ENCODE measurements at places on chromosomes 3 and 15.

DNA sequence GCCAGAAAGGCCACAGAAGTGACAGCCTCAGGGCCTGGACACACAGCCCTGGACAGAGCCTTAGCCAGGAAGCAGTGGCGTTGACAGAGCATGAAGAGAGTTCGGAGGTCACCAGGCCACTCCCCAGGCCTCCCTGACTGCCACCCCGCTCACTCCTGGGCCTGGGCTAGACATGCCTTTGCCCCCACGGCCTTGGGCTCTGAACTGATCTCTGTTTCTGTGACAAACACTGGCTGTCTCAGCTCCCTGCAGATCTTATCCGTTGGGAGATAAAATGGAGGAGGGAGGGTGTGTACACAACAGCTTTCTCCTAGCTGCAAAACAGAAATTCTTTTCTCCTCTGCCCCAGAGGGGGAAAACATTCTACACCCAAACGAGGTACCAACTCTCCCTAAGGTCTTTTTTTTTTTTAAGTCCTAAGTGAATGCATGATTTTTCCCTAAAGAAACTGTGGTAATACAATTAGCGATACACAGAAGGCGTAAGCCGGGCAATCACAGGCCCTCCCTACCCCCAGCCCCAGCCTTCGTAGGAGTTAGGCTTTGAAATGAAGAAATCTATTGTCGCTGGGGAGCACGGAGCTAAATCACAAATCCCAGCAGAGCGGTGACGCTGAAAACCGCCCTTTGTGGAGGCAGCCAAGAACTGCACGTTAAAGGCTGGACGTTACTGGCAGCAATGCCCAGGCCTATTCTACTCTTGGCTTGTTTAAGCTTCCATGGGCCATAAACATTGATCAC, 45.0 kb downstream of the SRGAP3 start:
- no peak for DNase-seq

DNA sequence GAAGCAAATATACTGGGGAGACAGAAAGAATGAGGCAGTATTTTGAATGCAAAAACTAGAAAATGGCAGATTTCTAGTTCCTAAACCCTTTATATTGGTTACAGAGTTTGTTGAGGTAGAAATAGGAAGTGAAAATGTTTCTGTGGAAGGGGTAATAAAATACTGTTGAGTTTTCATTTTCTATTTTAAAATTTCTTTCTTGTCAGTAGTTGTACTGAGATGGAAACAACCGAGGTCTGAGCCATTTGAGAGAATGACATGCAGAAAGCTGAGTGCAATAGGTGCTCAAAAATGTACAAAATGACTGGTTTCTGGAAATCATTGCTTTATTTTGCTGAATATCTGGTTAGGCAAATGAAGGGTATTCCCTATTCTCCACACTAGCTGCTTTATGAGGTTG, 361.4 kb downstream of the CHL1 start:
- DNase-seq, result no peak

DNA sequence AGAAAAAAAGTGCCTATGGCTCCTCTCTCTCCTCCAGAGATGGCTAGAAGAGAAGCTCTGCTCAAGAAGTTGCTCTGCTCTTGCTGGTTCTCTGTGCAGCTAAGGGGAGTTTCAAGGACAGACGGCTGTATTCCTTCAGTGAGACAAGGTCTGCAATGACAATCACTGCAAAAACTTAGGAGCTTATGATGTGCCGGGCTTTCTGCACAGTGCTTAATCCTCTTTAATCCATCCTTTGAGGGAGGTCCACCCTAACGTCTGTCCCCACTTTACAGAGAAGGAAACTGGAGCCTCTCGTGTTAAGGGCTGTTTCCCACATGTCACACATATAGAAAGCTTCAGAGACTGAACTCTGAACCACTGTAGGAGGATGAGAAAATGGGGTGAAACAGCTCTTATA, 260.6 kb downstream of the MEX3B start:
- DNase-seq, result no peak

- DNase-seq, result no peak
Measured at GRCh38 chr3:178131801-178132200, 404.4 kb upstream of the KCNMB2 start.

GRCh38 chr15:74172701-74173379, 670 bp upstream of the ISLR start:
- DNase-seq, result no peak

DNA sequence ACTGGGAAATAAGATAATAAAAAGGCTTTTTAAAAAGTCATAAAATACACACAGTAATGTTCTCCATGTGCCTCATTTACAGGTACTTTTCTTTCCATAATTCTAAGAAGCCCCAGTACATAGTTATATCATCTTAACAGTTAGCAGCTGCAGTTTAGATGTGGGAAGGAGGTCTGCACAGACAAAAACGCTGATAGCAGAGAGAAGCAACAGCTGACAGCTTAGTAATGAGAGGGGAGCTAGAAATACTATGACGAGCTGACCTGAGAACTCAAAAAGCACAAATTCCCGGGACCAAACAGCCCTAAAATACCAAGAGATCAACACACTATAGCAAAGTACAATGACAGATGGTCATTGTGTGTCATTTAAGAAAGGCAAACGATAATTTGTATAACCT, 36.7 kb upstream of the ARHGEF3 start:
- no peak for DNase-seq

DNA sequence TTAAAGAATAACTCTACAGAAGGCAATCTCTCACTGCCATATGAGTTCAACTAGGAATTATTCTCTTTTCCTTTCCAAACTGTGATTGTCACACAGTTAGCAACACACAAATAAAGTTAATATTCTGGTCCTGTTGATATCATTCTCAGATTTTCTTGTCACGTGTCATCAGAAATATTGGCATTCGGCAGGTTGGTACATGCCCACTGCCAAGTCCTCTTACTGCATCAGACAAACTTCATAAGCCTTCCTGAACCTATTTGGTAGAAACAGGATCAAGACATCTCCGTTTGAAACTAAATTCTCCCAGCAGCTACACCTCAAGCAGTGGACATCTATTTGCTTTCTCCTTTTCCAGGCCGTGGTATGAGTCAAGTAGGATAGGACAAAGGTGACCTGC, 177.9 kb upstream of the SOX2 start:
- no peak for DNase-seq

- DNase-seq, result no peak
Measured at GRCh38 chr3:12458901-12459300, 25.4 kb upstream of the TSEN2 start.

DNA sequence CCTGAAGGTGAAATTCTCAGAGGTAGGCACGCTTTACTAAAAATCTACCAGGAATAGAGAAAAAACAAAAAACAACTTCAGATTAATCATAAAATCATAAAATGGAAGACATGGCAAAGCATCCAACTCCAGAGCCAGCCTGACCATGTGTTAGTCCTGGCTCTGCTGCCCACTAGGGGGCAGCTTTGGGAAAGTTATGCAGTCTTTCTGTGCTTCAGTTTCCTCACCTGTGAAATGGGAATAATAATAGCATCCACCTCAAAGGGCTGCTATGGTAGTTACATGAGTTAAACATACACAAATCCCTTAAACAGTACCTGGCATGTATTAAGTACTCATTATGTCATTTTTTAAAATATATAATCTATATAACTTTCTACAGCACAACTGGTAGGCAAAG, 52.3 kb downstream of the WNT5A start:
- no peak for DNase-seq

DNA sequence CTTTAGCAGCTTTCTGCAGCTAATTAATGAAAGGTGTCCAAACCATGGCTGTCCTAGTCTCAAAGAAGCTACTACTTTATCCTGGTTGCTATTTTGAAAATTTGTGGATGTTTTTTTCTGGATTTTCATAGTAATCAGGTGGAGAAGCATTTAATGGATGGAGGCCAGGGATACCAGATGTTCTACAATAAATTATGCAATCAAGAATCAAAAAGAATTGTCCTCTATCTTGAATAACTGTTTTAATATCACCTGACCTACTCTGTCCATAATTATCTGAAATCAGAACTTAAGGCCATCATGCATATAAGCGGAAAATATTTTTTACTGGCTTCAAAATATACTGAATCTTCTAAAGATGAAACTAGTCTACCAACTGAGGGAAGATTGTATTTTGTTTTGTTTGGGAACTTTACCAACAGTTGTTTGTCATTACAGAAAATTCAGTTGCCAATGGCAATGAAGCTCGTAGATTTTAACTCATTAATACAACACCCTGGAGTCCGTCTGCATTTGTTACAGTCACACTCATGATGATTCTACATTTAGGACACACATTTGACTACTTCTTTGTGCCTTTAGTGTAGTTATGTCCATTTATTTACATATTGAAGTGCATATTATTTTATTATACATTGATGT, 762.3 kb upstream of the GRM7 start:
- no peak for DNase-seq

- DNase-seq, result no peak
Measured at GRCh38 chr3:62238003-62238402, 135.3 kb downstream of the FEZF2 start.

DNA sequence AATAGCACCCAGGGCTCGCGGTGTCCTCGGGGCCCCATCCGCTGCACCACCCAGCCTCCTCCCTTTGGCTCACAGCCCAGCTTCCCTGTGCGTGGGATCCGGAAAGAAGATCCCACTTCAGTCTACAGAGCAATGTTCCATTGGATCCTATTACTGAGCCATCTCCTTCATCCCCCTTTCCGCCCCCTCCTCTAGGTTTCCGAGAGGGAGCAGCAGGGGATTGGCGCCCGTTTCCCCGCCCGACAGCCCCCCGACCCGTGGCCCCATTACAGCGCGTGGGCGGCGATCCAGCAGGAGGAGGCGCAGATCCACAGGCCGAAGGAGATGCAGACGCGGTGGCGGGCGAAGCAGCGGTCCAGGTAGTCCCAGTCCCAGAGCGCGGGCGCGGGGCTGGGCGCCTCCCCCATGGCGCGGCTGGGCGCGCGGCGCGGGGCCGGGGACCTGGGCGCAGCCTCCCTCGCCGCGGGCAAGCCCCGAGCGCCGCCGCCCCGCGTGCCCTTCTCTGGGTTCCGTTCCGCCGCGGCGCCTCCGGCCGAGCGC, 340 bp downstream of the TMEM44 start:
- DNase-seq, result no peak

DNA sequence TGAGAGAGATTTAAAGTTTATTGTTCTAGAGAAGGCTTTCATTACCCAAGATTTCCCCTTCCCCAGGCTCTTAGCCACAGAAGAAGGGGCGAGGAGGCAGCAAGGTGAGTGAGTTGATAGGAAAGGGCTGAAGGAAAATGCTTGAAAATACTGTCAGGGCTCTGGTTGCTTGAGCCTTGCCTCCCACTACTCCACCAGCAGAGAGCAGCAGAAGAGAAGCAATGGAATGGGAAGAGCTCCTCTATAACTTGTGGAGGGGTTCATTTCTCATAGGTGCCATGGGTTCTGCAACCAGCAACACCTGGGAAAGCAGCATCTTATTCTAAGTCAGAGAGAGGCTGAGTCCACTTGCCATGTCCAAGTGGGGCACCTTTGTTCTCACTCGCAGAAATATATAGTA, 184.0 kb upstream of the CNTN6 start:
- no peak for DNase-seq

DNA sequence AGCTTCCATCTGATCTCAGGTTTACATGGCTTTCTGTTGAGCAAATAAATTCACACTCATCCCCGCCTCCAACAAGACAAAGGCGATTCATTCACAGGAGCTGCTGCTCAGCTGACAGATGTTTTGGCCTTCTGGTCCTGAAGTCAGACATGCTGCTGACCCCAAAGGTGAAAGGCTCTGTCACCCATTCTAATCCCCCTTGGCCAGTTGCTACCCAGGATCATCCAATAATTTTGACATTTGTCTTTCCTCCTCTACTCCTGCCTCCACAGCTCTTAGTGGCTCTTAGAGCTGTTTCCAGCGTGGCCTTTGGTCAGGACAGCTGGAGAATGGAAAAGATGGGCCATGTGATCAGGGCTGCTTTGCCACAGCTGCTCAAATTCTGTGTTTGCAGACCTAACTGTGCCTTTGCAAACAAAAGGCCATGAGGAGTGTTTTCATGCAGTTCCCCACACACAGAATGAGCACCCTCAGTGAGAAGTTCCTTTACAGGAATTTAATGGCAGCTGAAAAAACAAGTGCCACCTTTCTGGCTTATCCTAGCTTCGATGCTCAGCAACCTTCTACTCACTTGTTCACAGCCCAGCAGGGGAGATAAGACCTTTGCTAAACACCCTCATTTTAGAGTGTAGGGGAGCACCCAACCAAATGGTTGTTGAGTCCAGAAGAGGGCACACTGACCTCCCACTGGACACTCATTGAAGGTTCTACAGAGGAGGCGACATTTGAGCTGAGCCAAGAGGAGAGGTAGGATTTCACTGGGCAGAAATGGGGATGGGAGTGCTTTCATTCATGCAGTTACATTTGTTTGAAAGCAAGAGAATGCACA, 39.0 kb downstream of the CYP19A1 start:
- DNase-seq, result no peak

DNA sequence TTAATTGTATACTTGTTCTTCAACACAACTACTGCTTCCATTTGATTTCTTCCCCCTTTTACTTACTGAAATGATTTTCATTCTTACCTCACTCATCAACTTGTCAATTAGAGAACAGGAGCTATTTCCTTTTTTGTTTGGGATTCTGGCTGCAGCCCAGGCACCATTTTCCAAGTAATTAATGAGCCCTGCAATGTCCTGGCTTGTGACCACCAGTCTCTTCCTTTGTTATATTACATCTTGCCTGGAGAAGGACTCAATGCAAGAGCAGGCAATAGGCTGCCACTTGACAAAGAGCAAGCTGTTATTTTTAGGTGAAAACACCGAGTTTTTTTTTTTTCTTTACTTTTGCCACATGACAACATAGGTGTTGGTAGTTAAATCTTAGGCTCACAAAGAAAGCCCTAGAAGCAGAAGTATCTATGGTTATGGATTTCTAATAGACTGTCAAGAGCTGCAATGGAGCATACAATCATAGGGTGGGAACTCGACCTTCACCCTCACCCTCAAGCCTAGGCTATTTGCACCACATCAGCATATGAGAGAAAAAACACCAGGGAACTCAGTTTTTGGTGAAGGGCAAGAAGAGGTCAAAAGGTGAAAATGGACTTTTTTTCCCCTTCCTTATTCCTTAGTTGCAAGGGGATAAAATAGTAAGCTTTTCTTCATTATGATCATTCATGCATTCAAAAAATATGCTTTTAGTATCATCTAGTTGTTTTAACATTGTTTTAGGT, 114.9 kb downstream of the TNIK start:
- DNase-seq, result no peak

All from CD4-positive, alpha-beta memory T cell (primary cell).